NCI-H1092 treated with DMSO at 0.1 percent for 48 hours (cell line): ENCODE measurements at places on chromosomes 3 and 15.

DNA sequence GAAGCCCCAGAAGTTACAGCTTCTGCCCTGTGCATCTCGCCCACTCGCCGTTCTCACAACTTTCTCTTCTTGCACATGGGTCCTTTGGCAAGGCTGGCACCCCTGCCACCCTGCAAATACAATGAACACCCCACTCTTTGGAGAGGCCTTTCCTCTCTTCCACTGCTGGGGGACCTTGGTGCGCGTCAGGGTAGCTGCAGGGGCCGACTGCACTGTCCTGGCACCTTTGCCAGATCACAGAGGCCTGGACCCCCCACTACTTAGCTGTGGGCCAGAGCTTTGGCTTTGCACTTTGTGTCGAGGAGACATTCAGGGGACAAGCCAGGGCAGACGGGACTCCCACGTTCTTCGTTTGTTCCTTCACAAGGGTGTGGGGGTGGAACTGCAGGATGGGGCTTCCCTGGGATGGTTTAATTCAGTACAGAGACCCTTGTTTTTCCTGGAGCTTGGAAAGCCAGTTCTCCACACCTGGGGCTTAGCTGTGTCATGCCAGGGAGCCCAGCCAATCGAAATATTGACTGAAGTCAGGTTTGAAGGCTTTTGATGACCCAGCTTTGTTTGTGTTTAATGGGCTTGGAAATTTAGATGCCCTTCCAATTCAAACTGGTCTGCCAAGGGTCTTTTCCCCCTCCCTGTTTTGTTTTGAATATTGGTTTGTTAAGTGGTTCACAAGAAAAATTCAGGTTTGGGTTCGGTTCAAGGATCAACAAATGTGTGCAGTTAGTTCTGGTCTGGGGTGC lies 256.1 kb upstream of the TLE3 start:
- DNase-seq, result peak; percentile 83

DNA sequence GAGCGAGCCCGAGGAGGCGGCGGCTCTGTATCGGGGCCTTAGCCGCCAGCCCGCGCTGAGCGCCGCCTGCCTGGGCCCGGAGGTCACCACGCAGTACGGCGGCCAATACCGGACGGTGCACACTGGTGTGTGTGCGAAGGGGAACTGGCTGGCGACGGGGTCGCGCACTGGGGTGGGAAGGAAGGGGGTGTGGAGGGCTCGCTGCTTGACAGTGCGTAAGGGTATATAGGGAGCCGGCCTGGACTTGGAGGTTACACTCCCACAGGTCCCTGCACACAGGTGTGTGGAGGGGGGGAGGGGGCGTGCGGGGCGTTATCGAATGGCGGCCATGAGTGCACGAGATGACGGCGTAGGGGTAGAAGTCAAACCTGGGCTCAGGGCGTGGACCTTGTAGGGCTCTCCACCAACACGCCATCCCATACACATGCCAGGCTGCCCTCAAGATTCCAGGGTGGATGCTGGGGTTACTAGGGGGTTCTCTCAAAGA lies 389 bp downstream of the APEH start:
- DNase-seq, result no peak

DNA sequence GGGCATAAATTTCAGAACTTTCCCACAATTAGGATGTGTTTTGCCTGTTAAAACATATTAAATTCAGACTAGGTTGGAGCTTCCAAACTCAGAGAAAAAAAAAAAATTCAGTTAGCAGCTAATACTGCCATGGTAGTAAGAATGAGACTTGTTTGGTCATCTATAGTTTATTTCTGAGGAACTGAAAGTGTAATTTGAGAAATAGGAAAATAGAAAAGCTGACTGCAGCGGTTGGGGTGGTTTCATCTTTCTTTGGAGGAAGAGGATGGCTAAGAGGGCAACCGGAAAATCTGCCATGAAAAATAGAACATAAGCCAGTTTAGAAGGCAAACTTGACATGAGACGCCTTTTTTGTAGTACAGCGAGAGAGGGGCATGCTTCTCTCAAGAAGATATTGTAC lies 371.2 kb upstream of the ROBO2 start:
- DNase-seq, result no peak

DNA sequence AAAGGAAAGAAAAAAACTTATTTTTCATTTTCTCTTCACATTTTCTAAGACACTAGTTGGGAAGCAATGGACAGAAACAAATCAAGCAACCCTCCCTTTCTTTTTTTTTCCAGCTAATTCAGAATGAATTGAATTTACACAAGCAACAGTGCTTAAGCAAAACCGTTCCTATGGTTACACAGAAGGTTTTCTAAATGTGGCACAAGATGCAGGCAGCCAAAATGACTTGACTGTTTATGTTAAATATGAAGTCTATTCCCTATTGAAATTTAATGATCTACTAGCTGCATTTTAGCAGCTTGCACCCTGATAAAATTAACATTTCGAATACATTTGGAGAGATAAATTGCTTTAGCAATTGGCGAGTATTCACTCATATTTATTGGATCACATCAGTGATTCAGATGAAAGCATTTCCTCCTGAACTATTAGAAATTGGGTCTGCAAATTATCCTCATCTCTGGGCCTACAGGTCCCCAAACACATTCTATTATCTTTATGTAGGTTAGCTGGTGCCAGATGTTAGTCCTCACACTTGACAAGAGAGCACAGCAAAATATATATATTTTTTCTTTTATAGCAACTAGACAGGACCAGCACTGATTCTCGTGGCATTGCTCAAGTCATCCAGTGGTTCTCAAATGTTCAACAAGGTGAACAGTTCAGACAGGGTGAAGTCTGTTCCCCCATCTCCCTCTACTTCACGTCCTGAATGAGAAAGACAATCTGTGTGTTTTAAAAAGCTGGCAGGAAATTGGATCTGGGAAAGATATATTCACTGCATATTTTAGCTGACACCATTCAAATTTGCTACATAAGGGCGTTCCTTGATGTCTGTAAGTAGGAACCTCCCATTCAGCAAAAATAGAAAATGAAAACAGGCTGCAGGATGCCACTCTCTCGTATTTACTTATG lies 463.6 kb upstream of the KCNMB2 start:
- DNase-seq, result peak; percentile 48

DNA sequence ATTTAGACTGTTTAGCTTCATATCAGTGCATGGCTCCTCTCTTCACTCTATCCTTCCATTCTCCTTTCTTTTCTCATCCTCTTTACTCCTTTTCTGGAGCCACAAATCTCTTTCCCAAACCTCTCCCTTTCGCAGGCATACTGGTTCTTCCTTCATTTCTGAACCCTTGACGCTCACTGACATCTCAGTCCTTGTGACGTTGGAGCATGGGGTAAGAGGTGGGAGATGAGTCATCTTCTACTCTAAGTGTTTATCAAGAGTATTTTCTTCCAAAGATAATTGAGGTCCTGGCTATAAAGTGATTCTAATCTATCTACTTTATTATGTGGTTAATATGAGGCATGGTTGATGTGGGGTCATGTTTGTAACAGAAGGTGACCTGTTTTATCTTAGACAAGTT lies 414.2 kb downstream of the AGBL1 start:
- no peak for DNase-seq

GRCh38 chr3:14461748-14462324 lies 59.4 kb downstream of the SLC6A6 start:
- peak; percentile 68 for DNase-seq

DNA sequence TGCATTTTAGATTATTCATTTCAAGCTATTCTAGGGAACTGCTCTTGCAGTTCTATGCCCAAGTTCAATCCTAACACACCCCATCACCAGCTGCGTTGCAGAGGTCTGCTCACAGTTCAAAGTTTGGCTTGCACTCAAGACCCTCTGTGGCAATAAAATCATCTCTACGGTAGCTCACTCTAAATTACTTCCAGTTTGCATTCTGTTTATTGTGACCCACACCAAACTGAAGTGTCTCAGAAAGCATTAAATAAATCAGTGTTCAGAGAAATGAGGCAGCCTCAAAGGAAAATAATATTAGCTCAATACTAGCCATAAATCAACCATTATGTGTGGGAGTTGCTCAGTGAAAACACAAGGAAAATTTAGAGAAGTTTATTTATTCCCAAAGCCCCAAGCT lies 250.3 kb downstream of the MAGI1 start:
- no peak for DNase-seq

DNA sequence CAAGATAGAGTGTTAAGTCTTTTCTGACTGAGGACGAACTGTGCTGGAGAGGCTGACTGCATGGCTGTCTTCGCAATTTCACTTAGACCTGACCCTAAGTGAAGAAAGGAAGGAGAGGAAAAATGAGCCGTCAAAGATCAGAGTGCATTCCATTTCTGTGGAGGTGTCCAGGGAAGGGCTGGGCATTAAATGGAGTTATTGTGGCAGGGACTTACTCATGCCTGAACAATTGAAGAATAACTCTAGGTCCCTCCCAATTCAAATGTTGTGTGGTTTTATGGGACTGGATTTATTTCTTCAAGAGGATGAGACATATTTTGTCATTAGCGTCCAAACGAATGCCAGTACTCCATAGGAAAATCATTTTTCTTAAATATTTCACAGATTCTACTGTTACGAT lies 187.3 kb upstream of the CFAP20DC start:
- DNase-seq, result no peak

- no peak for DNase-seq
These were observed 133.3 kb downstream of the ALCAM start for GRCh38 chr3:105499961-105500360.

- peak; percentile 25 for DNase-seq
These were observed 249.9 kb downstream of the SHOX2 start for GRCh38 chr3:157856078-157856939.

DNA sequence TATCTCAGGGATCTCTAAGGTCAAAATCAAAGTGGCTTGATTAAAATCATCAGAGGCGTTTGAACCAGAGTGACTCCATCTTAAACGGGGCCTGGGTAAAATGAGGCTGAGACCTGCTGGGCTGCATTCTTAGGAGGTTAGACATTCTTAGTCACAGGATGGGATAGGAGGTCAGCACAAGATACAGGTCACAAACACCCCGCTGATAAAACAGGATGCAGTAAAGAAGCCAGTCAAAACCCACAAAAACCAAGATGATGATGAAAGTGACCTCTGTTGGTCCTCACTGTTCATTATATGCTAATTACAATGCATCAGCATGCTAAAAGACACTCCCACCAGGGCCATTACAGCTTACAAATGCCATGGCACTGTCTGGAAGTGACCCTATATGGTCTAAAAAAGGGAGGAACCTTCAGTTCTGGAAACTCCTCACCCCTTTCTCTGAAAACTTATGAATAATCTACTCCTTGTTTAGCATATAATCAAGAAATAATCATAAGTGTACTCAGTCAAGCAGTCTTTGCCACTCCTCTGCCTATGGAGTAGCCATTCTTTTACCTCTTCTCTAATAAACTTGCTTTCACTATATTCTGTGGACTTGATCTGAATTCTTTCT lies 143.3 kb upstream of the SLCO3A1 start:
- no peak for DNase-seq

- DNase-seq, result no peak
These were observed 1.3 kb downstream of the STT3B start for GRCh38 chr3:31534065-31534425.

DNA sequence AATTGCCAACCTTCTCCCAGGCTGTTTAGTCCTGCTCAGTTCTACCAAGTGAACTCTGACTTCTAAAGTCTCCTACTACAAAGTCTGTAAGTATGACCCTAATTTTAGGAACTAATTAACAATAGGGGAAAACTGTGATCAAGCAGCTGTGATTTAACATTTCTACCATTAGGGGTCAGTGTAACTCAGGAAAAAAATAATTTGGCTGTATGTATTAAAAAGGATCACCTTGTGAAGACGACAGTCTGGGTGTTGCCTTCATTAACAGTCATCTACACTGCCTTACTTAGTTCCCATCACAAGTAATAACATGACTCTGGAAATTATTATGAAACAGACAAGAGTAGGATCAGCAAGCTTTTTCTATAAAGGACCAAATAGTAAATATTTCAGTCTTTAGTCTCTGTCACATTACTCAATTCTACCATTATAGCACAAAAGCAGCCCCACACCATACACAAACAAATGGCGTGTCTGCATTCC lies 4.2 kb upstream of the NPHP3 start:
- DNase-seq, result peak; percentile 71

- DNase-seq, result no peak
These were observed 141.1 kb upstream of the SETMAR start for GRCh38 chr3:4162096-4162495.

DNA sequence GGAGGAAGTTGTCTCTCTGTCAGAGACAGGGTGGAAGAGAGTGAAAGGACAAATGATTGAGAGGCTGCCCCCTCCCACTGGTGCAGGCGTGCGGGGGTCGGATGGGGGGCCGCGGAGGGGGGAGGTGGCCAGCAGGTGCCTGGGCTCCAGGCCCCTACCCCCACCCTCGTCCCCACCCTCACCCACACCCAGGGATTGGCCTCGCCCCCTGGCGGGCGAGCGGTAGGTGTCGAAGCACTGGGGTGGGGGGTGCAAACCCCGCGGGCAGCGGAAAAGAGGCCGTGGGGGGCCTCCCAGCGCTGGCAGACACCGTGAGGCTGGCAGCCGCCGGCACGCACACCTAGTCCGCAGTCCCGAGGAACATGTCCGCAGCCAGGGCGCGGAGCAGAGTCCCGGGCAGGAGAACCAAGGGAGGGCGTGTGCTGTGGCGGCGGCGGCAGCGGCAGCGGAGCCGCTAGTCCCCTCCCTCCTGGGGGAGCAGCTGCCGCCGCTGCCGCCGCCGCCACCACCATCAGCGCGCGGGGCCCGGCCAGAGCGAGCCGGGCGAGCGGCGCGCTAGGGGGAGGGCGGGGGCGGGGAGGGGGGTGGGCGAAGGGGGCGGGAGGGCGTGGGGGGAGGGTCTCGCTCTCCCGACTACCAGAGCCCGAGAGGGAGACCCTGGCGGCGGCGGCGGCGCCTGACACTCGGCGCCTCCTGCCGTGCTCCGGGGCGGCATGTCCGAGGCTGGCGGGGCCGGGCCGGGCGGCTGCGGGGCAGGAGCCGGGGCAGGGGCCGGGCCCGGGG lies at the start of gene KAT2B:
KAT2B (plus strand) TSS at position 682 of the 783 bp plus-strand sequence; CDS start at position 714, 32 bp downstream.
- peak; percentile 75 for DNase-seq

- DNase-seq, result no peak
These were observed 43.5 kb downstream of the EPHB1 start for GRCh38 chr3:134838599-134838998.

DNA sequence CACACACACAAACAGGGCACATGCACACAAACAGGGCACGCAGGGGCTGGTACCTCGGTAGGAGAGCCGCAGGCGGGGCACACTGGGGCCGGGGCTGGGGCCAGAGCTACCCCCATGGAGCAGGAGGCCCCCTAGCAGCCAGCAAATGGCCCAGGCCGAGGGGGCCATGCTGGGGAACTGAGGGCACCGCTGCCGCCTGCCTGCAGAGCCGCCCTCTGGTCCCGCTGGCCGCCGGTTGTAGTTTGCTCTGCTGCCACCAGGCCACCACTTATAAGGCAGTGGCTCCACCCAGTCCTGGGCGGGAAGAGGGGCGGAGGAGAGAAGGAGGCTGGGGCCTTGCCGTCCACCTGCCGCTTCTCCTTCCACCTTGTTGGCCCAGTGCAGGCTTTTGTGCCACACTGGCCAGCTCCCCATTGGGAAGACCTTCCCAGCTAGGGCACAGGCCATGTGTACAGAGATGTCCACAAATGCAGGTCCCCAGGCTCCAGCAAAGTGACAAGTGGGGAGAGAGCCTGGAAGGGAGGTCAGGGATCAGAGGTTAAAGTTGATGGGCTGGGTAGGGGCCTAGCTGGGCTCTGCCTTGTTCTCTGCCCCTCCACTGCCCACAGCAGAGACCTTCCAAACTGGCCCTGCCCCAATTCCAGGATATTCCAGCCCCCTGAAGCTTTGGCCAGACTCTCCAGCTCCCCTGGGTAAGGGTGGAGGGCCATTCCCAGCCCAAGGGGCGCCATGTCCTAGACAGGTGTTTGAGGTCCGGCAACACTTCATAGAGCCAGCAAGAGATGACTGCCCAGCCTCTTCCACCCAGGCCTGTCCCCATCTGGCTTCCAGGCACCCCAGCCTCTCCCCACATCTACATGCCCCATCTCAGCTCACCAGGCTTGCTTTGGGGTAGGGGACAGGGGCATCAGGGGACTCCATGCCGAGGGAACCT lies at the start of gene SEMA3G:
SEMA3G (minus strand) TSS at position 244 of the 934 bp plus-strand sequence; CDS start at position 168, 76 bp downstream.
- DNase-seq, result peak; percentile 39
